ENCODE measurements at places on chromosomes 16 and 17. TPM values are rescaled to one million over a fixed set of nuclear protein-coding genes. Genes with fewer than 3 reads are reported as not detected.

DNA sequence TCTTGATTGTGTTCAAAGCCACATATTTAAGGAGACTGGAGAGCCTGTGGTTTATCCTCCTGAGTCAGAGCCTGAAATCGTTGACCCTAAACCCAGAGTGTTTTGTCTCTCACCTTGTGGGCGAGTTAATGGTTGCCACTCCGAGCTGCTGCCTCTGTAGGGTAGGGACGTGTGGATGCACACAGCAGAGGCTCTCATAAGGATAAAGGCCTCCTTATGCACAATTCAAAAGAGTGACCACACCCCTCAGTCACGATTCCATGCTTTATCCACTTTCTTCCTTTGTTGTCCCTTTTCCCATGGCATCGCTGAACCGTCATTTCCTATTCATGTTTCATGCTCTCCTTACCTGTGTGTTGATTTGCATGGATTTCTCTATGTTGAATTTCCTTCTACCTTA is 805.0 kb upstream of the RBFOX1 start:
- DNase-seq, result no peak

- DNase-seq, result no peak
Observed at GRCh38 chr17:9022573-9023391, 1.5 kb downstream of the NTN1 start.

ATP5PD gene
- total RNA-seq, result 231 TPM

KRTAP1-4 gene
- not detected for total RNA-seq

DNA sequence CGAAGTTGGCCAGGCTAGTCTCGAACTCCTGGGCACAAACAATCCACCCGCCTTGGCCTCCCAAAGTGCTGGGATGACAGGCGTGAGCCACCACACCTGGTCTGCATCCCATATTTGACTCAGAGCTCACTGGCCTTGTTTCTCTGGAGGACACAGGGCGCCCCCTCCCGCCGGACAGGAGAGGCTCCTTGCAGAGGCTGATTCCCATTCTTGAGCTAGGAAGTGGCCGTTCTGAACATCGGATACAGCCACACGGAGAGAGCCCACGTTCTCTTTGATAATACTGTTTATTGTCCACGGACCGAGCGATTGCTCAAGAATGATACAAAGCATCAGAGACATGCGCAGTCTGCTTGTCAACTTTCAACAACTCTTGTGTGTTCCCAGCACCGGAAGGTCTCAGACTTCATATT is 12.1 kb upstream of the USP36 start:
- no peak for DNase-seq

DNA sequence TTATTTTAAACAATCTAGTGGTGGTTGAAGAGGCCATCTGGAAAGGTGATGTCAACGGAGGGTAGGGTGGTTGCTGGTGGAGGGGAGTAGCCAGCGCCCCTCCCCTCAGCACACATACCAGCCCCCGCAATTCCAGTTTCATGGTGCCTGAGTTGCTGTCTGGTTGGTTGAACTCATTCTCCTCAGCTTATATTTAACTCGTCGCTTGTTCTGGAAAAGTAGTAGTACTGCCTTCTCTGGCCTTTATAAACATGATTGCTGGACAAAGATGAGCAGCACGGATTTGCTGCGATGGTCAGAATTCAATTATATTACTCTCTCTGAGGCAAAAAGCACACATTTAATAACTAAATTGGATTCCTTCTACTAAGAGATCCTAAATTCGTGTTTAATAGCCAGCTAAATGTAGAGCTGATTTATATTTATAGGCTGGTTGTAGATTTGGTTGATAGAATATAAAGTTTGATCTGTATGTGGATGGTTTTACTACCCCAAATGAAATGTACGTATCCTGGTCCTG is 238.0 kb upstream of the TBX2 start:
- no peak for DNase-seq

DNA sequence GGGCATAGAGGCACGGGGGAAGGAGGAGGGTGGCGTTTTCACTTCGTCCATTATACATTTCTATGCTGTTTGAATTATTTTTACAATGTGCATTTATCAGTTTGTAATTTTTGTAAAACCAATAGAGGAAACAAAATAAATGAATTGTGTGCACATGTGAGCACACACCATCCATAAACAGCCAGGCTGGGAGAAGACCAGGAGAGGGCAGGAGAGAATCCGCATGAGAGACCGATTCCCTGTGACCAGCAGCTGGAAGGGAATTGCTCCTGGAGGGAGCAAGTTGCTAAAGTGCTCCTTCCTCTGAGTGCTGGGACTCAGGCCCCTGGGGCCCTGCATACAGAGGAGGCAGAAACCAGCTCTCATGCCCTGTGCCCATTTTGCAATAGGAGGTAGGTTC is 126.0 kb downstream of the ABCC12 start:
- DNase-seq, result no peak

DNA sequence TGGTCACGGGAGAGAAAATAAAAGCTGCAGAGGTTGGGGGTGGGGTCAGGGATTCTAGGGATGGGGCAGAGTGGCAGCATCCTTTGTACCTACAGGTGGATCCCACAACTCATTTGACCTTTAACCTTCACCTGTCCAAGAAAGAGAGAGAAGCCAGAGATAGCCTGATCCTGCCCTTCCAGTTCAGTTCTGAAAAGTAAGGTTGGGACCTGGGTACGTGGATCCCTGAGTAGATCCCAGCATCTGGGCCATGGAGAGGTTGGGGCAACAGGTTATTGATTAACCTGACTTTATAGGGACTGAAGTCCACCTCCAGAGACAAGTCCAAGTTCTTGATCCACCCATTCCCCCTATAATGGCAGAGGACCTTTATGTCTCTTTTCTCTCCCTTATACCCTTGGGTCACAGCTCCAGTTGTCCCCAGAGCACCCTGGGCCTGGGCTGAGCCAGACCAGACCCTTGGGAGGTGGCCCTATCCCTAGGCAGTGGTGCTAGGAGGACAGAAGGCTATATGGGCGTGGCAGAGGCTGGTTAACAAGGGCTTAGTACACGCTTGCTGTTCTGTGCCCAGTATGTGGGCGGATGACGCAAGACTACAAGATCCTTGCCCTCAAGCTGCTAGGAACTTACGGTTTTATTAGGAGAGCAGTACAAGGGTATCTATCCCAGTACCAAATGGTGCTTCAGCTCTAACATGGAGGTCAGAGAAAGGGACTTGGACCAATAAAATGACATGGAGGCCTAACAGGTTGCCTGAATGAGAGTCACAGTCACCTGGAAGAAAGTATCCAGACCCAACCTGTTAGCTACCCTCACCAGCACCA is 3.3 kb downstream of the CLDN7 start:
- no peak for DNase-seq

Measured in umbilical cord (tissue), 2 donors.